ENCODE measurements at places on chromosomes 16 and 17. TPM values are rescaled to one million over a fixed set of nuclear protein-coding genes. Genes with fewer than 3 reads are reported as not detected.

DNA sequence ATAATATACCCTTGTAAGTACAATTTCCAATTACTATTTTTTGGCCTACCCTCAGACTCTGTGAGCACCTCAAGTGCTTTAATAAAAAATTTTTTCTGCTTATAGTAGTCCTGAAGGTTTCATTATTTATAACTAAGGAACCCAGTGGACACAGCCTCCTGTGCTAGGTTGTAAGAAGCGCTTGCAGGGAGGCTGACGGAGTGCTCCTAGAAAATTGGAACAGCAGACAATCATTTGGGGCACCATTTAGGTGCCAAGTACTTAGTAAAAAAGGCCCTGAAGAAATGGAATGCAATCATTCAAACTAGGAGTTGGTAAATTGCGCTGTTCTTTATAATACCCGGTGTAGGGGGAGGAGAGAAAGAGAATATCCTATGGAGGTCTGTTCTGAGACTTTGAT is 19.8 kb downstream of the CA10 start:
- DNase-seq: no peak

IRX3 gene
- total RNA-seq: 1.4 TPM

DNA sequence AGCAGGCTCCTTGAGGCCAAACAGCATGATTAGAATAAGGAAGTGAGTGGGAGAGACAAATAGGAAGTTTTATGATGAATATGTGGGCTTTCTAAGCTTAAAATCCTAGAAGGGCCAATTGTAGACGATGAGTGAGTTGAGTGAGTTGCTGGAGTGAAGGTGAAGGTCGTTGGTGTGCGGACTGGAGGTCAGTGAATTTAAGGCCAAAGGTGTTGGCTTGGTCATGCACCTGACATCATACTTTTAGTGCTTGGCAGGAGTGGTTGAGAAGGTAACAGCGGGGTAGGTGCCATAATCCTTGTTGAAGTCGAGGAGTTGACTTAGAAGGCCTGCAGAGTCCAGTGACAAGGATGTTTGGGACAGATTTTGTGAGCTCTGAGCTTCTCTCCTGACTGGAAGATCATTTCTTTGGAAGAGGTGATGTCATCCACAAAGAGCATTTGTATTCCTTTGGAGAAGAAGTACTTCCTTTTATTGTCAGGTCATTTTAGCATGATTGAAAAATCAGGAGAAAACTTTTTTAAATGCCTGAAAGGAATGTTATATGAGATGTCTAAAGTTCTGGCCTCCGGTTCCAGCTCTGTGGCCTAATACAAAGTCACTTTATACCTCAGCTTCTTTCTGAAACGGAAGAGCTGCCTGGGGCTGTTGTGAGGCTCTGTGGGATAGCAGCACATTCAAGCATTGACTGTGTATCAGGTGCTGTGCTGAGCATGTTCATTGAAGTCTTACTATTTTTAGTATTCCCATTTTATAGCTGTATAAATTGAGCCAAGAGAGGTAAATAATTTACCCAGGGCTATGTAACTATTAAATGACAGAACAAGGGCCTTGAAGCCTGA is 53.6 kb upstream of the TBX2 start:
- no peak for DNase-seq

DNA sequence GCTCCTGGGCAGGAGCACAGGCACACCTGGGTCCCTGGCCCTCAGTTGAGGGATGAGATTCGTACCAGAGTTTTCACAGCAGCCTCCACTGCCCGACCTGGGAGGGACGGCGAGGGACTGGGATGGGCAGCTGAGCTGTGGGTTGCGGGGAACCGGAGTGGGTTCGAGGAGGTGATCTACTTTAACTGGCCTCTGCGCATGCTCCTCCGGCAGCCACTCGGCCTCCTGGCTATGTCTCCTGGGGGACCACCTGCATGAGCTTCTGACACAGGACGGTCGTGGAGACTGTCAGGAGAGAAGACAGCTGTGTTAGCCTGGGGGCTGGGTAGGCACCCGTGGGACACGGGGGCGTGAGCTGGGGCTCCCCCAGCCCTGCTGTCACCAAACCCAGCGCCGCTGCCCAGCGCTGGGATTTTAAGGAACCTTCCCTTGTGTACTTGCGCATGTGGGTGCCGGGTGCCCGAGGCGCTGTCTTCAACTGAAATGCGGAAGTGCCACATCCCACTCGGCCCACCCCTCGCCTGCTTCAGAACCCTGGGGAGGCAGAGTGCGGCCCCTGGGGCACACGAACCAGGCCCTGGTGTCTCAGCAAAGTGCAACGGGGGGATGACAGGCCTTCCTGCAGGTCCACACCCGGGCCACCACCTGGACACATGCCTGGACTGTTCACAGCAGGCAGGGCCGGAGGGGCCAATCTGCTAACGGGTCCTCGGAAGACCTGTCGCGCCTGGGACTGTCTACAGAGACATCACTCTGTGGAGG is 36.4 kb downstream of the SLC7A5 start:
- no peak for DNase-seq

GRCh38 chr16:65745201-65745708 is 621.2 kb upstream of the CDH5 start:
- no peak for DNase-seq

SRL gene
- total RNA-seq: 0.45 TPM
